ENCODE measurements at places on chromosomes 2 and 18.
A peak's percentile ranks its signal among the peaks of the same experiment; 100 is the strongest.

DNA sequence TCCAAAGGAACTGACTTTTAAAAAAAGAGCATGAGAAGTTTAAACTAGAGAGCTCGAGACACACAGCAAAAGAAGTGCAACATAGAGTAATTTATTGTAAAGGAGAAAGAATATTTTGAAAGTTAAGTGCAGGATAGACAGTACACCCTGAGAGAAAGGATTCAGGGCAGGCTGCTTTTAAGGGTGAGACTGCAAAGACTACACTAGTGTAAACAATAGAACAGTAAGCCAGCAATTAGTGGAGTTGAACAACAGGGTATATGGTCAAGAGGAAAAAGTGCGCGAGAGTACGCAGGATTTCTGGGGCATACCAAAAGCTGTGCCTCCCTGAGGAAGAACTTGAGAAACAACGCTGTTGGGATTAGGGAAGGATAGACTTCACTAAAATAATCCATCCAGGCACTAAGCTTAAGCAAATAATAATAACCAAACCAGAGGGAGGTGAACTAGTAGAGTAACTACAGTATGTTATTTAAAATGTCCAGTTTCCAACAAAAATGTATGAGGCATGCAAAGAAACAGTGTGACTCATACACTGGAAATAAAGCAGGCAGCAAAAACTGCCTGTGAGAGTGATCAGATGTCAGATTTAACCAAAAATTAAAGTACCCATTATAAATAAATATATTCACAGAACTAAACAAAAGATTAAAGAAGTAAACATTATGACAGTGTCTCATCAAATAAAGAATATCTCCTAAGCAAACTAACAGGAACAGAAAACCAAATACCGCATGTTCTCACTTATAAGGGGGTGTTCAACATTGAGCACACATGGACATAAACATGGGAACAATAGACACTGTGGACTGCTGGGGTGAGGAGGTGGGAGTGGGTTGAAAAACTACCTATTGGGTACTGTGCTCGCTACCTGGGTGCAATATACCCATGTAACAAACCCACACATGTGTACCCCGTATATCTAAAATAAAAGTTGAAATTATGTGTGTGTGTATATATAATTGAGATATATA is 40.5 kb upstream of the EMILIN2 start:
- DNase-seq = no peak

- DNase-seq = no peak
Measured at GRCh38 chr18:63823516-63824219, 48.5 kb downstream of the SERPINB7 start.

DNA sequence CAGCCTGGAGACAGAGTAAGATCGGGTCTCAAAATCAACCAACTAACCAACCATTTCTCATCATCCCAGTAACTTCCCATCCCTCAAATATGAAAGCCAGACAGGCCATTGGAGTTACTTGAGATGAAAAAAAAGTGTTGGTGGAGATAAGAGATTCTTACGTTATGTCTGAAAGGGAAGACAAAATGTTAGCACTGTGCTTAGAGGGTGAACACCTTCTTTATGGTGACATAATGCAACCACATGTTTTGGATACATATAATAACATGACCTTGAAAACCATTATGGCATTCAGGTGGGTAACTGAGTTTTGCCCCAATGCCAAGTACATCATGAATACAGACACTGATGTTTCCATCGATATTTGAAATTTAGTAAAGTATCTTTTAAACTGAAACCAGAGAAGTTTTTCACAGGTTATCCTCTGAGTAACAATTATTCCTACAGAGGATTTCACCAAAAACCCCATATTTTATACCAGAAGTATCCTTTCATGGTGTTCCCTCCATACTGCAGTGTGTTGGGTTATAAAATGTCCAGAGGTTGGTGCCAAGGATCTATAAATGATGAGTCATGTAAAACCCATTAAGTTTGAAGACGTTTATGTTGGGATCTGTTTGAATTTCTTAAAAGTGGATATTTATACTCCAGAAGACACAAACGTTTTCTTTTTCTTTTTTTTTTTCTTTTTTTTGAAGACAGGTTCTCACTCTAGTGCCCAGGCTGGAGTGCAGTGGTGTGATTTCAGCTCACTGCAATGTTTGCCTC is 45.5 kb downstream of the AAK1 start:
- DNase-seq = no peak

- DNase-seq = no peak
Measured at GRCh38 chr2:68412127-68412819, 47.2 kb downstream of the PLEK start.

GRCh38 chr2:55010149-55010591 is 40.1 kb downstream of the RTN4 start:
- peak; percentile 76 for DNase-seq

GRCh38 chr18:28044036-28044435 is 132.9 kb downstream of the CDH2 start:
- DNase-seq = no peak

DNA sequence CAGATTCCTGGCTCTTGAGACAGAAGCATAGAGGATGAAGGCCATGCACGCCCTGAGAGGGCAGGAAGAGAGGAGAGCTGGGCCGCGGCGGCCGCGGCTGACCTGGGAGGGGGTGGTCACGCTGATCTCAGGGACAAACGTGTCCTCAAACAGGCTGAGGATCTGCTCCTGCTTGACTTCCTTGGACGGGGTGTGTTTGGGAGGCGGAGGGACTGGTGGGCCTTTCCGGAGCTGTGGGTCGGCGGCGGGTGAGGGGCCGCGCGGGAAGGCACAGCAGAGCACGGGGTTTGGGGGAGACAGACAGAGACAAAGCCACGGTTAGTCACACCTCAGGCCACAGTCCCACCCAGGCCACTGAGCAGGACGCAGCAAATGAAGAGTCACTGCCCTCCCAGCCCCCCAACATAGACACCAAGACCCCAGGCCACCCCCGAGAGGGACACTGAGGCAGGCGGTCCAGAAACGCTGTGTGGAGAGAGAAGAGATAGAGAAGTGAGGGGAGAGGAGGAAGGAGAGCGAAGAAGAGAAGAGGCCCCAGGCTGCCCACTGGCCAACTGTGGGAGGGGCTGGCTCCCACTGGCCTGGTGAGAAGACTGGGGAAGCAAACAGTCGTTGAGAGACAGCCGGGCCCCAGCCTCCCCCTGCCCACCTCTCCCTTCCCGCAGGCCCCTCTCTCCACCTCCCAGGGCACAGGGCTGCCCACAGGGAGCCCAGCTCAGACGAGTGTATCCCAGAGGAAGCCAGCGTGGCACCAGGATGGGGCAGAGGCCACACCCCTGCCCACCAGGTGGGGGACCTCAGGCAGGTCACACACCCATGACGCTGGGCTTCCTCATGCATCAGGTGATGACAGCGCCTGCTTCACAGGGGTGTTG is 49.3 kb downstream of the BIN1 start:
- DNase-seq = no peak

- no peak for DNase-seq
Measured at GRCh38 chr2:8452296-8452695, 229.6 kb upstream of the ID2 start.

- DNase-seq = no peak
Measured at GRCh38 chr2:100038011-100038410, 104.4 kb downstream of the AFF3 start.

- DNase-seq = no peak
Measured at GRCh38 chr2:167134381-167135072, 246.2 kb downstream of the XIRP2 start.

- no peak for DNase-seq
Measured at GRCh38 chr2:48322251-48322650, 207.7 kb upstream of the STON1 start.
